GM23248 (cell line): ENCODE measurements at places on chromosomes 12 and 14.
A peak's percentile ranks its signal among the peaks of the same experiment; 100 is the strongest.

GRCh38 chr14:102396521-102396920 lies 33.8 kb downstream of the TECPR2 start:
- no peak for DNase-seq

DNA sequence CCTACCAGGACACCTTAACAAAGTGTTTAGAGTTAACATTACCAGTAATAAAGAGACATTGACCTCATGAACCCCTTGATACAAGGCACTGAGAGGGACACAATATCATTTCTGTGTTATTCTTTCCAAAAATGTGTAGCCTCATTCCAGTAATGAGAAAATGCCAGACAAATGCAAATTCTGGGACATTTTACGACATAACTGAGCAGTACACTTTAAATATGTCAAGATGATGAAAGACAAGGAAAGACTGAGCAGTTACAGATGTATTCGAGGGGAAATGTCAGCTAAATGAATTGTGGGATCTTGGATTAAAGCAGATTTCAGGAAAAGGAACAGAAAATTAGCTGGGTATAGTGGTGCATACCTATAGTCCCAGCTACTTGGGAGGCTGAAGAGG lies 255.6 kb downstream of the ERC1 start:
- DNase-seq = no peak

DNA sequence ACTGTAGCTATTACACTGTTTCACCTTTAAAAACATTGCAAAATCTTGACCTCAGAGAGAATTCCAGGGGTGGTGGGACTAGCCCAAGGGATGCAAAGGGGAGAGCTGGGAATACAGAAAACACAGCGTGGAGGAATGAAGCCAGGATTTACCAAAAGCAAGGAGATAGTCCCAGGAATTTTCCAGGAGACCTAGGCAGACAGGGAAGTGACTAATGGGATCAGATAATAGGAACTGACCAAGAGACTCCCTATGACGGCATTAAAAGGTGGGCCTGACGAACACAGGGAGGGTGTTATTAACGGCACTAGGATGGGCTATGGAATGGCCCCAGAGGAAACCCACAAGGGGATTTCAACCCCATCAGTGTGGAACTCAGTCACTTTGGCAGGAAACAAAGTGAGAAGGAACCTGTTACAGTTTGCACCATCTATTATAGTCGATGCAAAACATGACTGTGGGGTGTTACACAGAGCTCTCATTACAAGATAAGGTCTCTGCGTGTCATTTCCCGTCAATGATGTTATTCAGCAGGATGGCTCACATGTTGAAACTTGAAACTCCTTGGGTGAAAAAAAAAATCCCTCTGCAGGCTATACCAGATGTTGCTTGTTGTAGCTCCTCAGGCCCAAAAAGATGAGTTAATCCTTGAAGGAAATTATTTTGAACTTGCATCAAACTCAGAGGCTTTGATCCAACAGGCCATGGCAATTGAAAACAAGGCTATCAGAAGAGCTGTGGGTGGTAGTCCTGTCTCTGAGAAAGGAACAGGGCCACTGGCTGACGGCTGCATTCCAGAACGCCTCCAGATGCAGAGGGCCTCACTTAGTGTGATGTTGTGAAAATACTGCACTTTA lies 58.7 kb downstream of the DRAM1 start:
- DNase-seq = peak; percentile 97

DNA sequence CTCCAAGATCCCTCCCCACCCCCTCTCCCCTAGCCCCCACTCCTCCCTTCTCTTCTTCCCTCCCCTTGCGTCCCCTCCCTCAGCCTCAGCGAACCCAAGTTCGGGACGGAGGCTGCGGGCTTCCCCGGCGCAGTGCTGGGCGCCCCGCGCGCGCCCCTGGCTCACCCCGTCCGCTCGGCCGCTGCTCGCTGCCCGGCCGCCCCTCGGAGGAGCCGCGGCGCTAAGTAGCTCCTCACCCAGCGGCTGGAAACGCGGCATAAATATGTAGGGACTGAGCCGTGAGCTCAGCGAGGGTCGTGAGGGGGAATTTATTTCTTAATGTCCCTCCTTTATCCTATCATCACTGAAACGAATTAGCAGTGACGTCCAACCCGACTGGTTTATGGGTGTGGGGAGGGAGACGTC lies at the start of gene NOS1:
NOS1 (minus strand) TSS at position 280 of the 405 bp plus-strand sequence. CDS start 30,557 bp downstream, outside the sequence.
- DNase-seq = no peak

- DNase-seq = no peak
Observed at GRCh38 chr14:73459959-73460358, 1.6 kb upstream of the NUMB start.

DNA sequence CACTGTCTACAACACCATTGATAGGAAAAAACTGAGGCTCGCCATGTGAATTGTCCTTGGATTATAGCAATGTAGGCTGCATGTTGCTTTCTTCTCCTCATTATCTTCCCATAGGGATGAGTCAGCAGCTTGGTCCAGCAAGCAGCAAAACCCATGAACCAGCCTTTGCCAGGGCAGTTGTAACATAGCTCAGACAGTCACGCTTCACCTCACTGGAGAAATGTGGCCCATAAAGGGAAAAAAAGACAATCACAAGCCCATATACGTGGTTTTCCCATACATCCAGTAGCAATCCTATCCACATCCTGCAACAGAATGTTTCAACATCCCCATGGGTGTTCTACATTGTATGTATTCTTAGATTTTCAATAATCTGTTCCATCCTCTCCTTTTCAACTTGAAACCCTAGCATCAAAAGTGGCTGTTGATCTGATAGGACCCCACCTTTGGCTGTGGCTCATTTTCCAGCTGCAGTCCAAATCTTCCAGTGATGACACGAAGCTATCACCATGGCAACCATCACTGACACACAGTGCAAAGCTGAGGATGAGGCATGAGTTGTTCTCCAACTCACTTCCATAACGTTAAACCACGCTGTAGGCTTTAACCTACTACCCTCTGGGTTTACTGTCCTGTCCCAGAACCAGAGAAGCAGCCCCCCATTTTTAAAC lies 34.0 kb downstream of the GRIN2B start:
- DNase-seq = peak; percentile 25

GRCh38 chr14:70782361-70782760 lies 27.0 kb downstream of the MAP3K9 start:
- peak; percentile 73 for DNase-seq

- DNase-seq = no peak
Observed at GRCh38 chr12:53227341-53227740, 4.7 kb downstream of the RARG start.

GRCh38 chr12:674272-674781 lies 11.1 kb upstream of the NINJ2 start:
- peak; percentile 17 for DNase-seq

GRCh38 chr14:31283578-31284252 lies 76.1 kb upstream of the HECTD1 start:
- no peak for DNase-seq

DNA sequence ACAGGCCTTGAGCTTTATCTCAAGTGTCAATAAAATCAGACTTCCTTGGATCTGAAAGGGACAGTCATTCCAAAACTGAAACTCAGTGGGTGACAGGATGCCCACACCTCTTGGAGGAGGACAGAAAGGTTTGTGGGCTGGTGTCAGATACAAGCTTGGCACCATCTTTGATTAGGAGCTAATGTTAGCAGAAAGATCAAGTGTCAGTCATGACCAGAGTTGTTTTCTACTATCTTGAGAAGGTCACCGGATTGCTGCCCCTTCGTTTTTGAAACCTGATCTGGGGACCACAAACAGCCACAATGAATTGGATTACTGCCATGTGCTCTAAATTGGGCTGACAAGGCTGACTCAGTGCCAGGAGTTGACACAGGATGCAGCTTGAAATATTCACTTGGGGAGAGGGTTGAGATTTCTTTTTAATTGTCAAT lies 88.3 kb downstream of the OTOGL start:
- DNase-seq = peak; percentile 41

- peak; percentile 30 for DNase-seq
Observed at GRCh38 chr14:95662376-95663186, 23.6 kb upstream of the TCL1B start.

GRCh38 chr12:111426344-111427185 lies 20.8 kb downstream of the SH2B3 start:
- DNase-seq = peak; percentile 54

DNA sequence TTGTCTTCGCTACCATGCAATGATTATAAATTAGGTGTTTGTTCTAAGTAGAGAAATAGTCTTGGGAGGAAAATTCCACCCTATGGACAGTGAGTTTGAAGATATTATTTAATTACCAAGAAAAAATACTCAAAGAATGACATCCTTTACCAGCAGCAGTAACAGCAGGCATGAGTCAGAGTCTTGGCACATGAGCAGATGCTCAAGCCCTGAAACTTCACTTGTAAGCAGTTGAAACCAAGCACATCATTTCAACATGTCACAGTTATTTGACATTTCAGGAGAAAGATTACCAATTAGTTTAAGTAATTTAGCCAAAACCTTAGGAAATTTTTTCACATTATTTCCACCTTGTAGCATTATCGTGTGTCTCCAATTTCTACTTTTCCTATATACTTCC lies 99.2 kb downstream of the C12orf50 start:
- peak; percentile 63 for DNase-seq

- DNase-seq = peak; percentile 50
Observed at GRCh38 chr14:24334431-24335291, at the start of gene ADCY4. ADCY4 (minus strand) TSS chr14:24335071; CDS start chr14:24334652, 419 bp downstream.

DNA sequence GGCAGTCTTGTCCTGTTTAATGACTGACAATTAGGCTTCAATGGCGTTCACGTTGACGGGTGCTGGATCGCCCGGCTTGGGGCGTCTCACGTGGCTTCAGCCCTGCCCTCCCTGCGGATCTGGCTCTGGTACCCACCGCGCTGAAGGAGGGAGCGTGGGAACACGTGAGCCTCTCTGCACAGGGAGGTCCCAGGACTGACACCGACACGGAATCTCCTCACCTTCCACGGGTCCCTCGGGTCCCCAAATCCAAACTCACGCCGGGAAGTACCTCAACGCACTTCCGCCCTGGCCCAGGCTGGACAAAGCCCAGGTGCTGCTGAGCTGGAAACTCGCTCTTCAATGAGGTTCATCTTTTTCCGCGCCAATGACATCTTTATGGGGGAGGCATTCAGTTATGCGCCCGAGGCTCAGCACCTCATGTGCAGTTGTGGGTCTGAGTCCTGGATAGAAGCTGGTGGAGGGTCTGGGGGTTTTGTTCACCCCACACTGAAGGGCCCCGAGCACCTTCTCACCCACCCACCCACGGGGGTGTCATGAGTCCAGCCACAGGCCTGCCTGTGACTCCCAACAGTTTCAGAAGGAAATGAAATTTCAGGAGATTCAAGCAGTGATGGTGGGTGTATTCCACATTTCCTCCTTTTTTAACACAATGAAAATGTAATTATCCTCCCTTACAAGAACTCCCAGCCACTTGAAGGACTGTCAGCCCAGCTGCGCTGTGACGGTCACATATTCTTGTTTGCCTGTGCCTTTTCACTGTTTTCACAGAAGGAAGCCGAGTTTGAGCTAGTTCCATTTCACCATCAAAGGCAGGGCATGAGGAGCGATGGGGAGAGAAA lies 251.7 kb upstream of the SFSWAP start:
- DNase-seq = no peak

- peak; percentile 89 for DNase-seq
Observed at GRCh38 chr12:105382771-105383622, 52.5 kb downstream of the C12orf75 start.

DNA sequence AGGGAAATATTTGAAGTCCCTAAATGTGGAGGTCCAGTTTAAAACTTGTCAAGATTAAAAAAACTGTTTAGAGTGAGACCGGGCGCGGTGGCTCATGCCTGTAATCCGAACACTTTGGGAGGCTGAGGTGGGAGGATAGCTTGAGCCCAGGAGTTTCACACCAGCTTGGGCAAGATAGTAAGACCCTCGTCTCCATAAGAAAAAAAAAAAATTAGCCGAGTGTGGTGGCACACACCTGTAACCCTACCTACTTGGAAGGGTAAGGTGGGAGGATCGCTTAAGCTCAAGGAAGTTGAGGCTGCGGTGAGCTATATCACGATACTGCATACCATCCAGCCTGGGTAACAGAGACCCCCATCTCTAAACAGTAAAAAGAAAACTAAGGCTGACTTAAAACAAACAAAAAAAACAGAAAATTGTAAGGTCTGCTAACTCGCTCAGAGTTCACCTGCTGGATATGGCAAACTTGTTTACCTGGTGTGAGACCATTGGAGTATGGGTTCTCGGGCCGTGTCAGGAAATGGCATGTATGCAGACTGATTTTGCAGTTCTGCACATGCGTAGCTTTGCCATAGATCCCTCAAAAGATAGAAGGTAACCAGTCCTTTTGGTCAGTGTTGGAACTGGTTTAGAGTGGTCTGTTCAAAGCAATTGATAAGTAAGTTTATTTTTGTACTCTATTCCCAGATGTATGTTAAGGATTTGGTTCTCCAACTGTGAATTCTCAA lies 2.1 kb downstream of the RNF10 start:
- DNase-seq = no peak

DNA sequence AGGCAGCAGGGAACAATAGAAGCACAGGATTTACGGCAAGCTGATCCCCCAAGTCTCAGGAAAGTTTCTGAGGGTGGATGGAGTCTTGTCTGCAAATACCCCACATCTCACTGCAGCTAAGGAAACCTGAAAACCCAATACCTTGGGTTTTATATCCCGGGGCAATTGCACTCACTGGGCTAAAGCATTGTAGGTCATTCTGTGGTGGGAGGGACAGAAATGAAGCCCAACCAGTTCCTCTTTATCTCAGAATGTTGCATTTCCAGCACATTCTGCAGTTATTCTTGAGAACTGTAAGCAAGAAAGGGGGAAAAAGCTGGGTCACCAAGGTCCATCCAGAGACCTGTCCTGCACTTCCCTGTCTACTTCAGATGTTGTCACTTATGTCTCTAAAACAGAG lies 39.8 kb downstream of the C12orf42 start:
- DNase-seq = no peak

DNA sequence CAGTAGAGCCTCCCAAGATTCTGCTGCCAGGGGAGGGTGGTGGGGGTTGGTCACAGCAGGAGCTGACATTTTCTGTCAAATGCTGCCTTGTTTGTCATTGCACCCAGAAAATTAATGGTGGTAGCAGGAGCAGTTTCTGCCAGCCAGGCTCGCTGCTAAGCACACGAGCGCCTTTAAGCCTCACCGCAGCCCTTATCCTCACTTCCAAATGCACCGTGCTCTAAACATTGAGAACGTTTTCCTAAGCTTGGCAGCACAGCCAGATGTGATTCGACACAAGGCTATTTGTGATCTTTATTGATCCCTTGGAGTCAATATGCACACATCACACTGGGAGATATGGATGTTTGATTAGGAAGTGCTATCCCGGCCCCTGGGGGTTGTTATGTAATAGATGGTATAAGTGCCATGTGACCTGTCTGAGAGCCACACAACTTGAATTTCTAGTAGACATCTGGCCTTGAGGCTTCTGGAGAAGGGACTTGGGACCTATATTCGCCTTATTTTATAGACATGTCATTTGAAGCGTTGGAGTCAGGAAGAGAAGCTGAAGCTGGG lies 31.6 kb upstream of the BEGAIN start:
- DNase-seq = no peak

- no peak for DNase-seq
Observed at GRCh38 chr12:53872367-53872766, 66.3 kb upstream of the HOXC13 start.

- no peak for DNase-seq
Observed at GRCh38 chr12:123263196-123263817, 8.3 kb downstream of the CDK2AP1 start.

GRCh38 chr14:45051180-45051579 lies 32.7 kb upstream of the PRPF39 start:
- DNase-seq = peak; percentile 3
